ENCODE measurements at places on chromosomes 7 and 10. TPM values are rescaled to one million over a fixed set of nuclear protein-coding genes. Genes with fewer than 3 reads are reported as not detected.

The CYP3A4 gene
- total RNA-seq = not detected

The UTF1 gene
- total RNA-seq = not detected

The SPDYE1 gene
- not detected for total RNA-seq

GRCh38 chr7:36157527-36158320 is 4.7 kb downstream of the EEPD1 start:
- DNase-seq = no peak

- no peak for DNase-seq
These were observed 22.1 kb upstream of the SLIT1 start for GRCh38 chr10:97207756-97208346.

DNA sequence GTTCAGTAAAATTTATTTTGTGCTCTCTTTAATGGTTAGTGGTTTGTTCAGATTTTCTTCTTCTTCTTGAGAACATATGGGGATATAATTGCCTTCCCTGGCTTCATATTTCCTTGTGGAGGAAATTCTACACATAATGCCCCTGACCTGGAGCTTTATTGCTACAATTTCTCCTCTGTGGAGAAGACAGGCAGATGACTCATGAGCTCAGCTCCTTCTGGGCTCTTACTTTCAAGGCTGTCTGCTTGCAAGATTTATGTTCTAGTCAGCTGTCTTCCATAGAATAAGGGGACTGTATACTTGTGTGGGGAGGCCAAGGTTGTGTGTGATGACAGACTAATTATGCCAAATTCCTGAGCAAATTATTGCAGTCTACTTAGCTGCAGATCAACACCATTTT is 1.6 kb downstream of the LRRD1 start:
- DNase-seq = peak; percentile 18

- DNase-seq = no peak
These were observed 303.1 kb downstream of the ADARB2 start for GRCh38 chr10:1434202-1434601.

- peak; percentile 95 for DNase-seq
These were observed 15.6 kb downstream of the RHEB start for GRCh38 chr7:151503902-151504714.

DNA sequence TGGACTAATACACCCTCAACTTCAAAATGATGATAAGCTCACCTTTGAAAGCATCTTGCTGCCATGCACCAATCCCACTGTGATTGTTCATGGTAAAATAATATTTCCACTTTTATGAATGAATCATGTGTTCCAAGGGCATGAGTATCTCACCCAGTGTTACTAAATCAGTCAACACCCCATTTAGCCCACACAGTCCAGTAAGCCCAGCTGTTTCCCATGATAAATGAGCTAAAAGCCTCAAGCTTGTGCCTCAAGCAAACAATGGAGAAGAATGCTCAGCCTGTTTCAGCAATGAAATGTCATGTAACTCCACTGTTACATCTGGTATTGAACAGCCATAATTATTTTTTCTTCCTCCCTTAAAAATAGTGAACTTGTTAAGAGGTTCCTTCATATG is 442.5 kb downstream of the XPNPEP1 start:
- no peak for DNase-seq

GRCh38 chr10:6409971-6410643 is 170.0 kb downstream of the PRKCQ start:
- no peak for DNase-seq

DNA sequence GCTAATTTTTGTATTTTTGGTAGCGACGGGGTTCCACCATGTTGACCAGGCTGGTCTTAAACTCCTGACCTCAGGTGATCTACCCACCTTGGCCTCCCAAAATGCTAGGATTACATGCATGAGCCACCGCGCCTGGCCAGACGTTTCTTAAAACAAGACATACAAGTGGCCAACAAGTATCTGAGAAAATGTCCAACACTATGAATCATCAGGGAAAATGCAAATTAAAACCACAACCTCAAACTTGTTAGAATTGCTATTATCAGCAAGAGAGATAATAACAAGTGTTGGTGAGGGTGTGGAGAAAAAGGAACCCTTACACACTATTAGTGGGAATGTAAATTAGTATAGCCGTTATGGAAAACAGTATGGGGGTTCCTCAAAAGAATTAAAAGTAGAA is 148.6 kb downstream of the SUGCT start:
- DNase-seq = no peak

- DNase-seq = no peak
These were observed 12.0 kb downstream of the SCD start for GRCh38 chr10:100359030-100359432.

Data from MCF 10A (cell line).